Stimulated activated CD4-positive, alpha-beta T cell treated with anti-CD3 and anti-CD28 coated beads, Interleukin-15, amount 100 ng/mL, for 1 hour (primary cell): ENCODE measurements at places on chromosomes 5 and 9.
A peak's percentile ranks its signal among the peaks of the same experiment; 100 is the strongest.

- no peak for DNase-seq
These were observed 10.7 kb downstream of the PCDHAC2 start for GRCh38 chr5:140977003-140977402.

- DNase-seq: no peak
These were observed 15.3 kb downstream of the NFIB start for GRCh38 chr9:14298601-14299022.

- DNase-seq: peak; percentile 45
These were observed 4.4 kb upstream of the ST6GALNAC6 start for GRCh38 chr9:127903557-127904475.

DNA sequence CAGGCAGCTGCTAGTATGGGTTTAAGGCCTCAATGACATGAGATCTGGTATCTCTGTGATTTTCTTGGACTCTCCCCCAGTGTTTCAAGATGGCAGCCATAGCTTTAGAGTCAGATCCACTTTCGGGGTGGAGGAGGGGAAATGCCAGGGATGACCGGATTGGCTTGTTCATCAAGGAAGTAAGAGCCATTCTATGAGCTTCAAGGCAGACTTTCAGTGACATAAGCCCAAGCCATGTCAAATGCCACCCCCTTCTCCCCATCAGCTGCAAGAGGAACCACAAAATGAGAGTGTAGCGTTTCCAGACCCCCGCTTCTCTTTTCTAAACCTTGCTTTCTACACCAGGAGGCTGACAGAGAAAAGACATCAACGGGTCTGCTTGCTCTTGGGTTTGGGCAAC, 271.8 kb downstream of the PSAT1 start:
- DNase-seq: no peak

GRCh38 chr5:35668794-35669193, 51.1 kb downstream of the SPEF2 start:
- DNase-seq: no peak

- no peak for DNase-seq
These were observed 152.5 kb downstream of the APBA1 start for GRCh38 chr9:69519470-69520240.
